ENCODE measurements at places on chromosomes 12 and 14.

- no peak for DNase-seq
Measured at GRCh38 chr12:80659512-80660063, 47.8 kb upstream of the MYF6 start.

DNA sequence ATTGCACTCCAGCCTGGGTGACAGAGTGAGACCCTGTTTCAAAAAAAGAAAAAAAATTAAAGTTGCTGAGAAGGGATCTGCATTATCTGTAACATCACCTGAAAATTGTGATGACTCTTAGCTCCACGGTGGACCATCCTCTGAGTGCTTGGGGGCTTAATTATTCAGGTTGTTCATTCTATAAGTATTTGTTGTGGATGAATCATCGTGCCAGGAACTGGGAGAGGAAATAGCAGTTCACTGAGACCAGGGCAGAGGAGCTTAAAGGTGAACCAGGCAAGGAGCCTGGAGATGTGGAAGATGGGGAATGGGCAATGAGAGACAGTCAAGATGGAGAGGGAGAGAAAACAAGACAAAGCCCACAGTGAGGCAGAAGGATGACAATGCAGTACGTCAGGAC, 25.5 kb upstream of the GSC start:
- no peak for DNase-seq

- no peak for DNase-seq
Measured at GRCh38 chr12:58761308-58761707, 159.0 kb downstream of the LRIG3 start.

- DNase-seq: no peak
Measured at GRCh38 chr14:45716572-45716971, 463.6 kb upstream of the MIS18BP1 start.

GRCh38 chr12:25940886-25941285, 17.6 kb upstream of the RASSF8 start:
- no peak for DNase-seq

DNA sequence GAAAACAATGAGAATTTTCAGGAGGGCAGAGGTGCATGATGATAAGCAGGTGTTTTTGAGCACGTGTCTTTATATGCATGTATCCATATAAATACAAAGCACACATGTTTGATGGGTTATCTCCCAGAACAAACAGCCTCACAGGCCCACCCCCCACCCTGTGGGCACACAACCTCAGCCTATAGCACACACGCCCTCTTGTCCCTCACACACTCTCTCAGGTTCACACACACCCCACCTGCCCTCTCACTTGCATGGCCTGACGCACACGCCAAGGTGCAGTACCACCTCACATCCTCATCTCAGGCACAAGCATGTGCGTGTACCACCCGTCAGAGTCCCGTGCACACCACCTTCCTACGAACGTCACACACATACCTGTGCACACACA, 8.6 kb upstream of the KRT8 start:
- no peak for DNase-seq

- DNase-seq: no peak
Measured at GRCh38 chr14:34078117-34078743, 127.4 kb upstream of the EGLN3 start.

GRCh38 chr12:93855261-93855660, 178.1 kb downstream of the CRADD start:
- DNase-seq: no peak

DNA sequence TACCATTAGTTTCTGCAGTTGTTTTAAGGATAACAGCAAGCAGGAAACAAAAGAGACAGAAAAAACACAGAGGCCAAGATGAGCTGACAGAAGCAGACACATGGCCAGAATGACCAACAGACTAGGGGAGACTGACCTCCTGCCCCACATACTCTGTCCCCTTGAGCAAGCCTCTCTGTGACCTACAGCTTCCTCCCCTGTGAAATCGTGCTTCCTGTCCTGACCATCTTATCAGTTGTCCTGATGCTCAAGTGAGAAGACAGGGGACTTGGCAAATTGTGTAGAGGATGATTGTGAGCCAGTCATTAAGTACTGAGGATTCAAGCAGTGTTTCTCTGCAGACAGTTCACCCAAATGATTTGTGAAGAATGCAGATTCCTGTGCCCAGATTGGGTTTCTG, 229.0 kb downstream of the SLC41A2 start:
- DNase-seq: no peak

- DNase-seq: no peak
Measured at GRCh38 chr14:43665570-43666267, 841.4 kb downstream of the FSCB start.

DNA sequence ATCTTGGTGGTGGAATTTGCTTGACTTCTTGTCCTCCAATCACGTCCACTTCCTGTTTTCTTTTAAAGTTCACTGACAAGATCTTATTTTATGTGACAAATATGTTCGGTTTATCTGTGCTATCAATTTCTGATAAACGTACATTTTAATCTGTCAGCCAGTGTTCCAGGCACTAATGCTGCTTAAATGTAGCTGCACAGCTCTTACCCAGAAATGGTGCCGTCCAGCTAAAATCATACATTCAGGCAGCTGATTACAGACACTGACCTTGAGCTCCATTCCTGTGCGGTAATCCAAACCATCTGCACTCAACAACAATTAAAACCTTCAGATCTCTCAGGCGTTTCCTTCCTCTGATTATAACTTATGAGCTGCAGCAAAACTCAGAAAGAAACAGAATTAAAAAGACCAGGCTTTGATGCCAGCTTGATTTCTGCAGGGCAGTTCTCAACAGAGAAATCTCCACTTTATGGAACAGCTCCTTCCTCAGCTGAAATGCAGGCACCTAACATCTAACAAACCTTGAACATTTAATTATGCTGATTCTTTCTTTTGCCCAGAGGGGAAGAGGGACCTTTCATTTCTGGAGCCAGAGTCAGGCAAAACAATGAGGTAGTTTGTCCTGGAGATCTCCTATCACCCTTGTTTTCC, 26.4 kb upstream of the RASSF3 start:
- no peak for DNase-seq

DNA sequence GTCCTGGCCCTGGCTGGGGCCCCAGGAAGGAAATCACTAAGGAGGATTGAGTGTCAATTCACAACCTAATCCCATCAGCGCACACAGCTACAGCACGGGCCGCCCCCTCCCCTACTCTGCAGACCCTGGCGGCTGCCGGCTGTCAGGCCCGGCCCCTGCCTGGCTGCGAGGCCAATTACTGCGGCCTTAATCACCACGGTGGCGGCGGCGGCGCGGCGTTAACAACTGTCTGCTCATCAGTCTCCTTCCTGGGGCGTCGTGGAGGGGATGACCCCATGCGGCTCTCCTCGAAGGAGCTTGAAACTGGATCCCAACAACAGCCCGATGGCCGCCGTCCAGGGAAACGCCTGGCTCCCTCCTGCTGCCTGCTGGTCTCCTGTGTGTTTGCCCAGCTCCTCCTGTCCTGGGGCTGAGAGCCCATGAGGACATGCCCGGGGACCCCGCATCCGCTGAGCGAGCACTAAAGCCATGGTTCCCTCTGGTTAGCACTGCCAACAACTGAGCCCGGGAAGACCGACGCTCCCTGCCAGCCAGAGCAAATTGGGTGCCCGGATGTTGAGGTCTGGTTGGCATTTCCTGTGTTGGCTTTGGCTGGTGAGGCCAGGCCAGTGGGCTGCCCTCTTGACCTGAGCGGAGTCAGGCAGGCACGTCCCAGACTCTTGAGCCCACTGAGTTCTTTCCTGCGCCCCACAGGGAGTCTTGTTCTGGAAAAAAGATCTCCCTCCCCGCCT, 21.8 kb upstream of the EIF2B2 start:
- no peak for DNase-seq

- no peak for DNase-seq
Measured at GRCh38 chr12:112321245-112321644, 61.0 kb downstream of the HECTD4 start.

- no peak for DNase-seq
Measured at GRCh38 chr12:89033062-89033461, 319.2 kb downstream of the DUSP6 start.

DNA sequence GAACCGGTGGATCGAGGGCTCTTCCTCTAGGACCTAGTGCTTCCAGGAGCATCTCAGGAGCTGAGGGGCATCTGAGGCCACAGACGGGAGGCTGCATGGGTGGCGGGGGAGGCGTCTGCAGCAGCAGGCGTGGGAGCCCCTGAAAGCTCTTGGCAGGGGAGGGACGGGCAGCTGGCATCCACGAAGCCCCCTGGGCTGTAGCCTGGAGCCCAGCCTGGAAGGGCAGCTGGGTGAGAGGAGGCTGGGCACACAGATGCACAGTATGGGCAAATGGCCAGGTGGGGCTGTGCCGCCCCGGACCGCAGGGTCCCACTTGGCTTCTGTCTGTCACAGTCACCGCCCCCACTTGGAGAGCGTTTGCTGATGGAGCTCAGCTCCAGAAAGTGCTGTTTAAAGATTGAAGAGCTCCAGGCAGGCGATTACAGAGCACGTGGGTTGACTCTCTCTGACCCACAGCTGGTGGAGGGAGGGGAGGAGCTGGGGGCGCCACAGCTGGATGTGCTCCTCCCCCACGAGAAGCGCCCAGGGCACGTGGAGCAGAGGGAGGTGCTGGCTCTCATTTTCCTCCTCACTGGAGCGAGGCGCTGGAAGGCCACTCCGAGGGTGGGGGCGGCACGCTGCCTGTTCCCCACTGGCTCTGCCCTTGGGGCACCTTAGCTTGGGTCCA, 155.0 kb upstream of the C14orf180 start:
- no peak for DNase-seq

DNA sequence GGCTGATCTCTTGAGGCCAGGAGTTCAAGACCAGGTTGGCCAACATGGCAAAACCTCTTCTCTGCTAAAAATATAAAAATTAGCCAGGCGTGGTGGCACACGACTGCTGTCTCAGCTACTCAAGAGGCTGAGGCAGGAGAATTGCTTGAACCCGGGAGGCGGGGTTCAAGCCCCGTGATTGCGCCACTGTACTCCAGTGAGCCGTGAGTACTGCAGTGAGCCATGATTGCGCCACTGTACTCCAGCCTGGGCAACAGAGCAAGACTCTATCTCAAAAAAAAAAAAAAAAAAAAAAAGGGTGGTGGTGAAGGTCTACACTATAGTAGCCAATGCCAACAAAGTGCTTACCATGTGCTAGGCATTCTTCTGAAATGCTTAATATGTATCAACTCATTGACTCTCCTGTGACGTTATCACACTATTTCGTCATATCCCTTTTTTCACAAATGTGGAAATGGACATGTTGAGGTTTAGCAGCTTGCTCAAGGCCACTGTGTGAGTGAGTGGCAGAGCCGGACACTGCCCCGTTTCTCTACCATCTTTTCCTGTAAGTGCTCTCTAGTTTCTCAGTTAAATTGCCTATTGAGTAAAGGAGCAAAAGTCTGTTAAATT, 59.6 kb downstream of the GNS start:
- no peak for DNase-seq

- no peak for DNase-seq
Measured at GRCh38 chr12:45439039-45439438, 223.1 kb downstream of the ANO6 start.

GRCh38 chr14:75725481-75725880, 64.4 kb downstream of the TTLL5 start:
- DNase-seq: no peak

- no peak for DNase-seq
Measured at GRCh38 chr14:20904393-20905029, 13.3 kb downstream of the RNASE3 start.

DNA sequence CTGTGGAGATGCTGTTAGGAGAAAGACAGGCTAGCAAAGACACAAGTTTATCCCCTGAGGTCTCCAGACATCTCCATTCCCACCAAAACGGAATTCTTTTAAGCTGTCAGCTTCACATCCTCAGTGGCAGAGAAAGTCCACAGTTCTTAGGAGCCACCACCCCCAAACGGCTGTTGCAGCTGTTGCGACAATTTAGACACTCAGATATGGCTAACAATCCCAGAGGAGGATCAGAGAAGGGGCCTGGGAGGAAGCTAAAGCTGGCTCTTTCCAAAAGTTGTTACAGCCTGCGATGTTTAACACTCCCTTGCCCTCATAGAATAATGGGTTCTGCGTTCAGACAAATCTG, 1.9 kb upstream of the ATP5MC2 start:
- no peak for DNase-seq

GRCh38 chr12:8033153-8034044, 883 bp downstream of the FOXJ2 start:
- peak; percentile 29 for DNase-seq

DNA sequence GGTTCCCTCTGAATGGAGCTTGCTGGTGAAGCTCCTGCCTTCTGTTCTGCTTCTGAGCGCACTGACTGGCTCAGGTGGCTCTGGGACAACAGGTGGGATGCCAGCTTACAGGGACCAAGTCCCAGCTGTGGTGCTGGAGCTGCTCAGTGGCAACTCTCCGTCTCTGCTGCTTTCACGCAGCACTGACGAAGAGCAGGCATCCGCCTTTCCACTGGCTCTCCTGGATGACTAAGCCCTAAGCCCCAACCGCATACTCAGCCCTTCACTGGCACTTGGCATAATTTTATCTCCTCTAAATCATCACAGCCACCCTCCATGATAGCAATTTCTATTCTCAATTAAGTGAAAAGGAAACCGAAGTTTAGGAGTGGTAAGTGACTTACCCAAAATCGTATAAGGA, 3.7 kb upstream of the RTL1 start:
- DNase-seq: no peak

- DNase-seq: no peak
Measured at GRCh38 chr12:86196465-86196864, 59.7 kb downstream of the MGAT4C start.

DNA sequence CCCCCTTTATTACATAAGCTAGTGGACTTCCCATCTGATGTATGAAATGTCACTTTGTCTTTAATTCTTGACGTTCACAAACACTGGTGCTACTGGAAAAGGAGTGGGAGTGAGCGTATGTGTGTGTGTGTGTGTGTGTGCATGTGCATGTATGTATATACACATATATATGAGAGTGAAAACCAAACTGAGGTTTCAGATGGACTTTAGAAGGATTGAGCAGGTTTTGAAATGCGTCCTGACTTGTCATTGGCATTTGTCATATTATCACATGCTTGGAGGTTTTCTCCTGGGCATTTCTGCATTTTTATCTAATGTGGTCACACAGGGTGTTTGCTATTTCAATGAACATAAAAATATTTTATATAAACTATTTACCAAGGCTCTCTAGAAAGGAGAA, 1085.9 kb downstream of the BCL11B start:
- no peak for DNase-seq

All from activated T-cell treated with anti-CD3 and anti-CD28 coated beads for 1 hour (primary cell).